ENCODE measurements at places on chromosomes 2 and 18.

- DNase-seq: no peak
Measured at GRCh38 chr2:43020296-43020695, 206.1 kb downstream of the ZFP36L2 start.

GRCh38 chr2:145669301-145669700 lies 1149.4 kb upstream of the ZEB2 start:
- no peak for DNase-seq

DNA sequence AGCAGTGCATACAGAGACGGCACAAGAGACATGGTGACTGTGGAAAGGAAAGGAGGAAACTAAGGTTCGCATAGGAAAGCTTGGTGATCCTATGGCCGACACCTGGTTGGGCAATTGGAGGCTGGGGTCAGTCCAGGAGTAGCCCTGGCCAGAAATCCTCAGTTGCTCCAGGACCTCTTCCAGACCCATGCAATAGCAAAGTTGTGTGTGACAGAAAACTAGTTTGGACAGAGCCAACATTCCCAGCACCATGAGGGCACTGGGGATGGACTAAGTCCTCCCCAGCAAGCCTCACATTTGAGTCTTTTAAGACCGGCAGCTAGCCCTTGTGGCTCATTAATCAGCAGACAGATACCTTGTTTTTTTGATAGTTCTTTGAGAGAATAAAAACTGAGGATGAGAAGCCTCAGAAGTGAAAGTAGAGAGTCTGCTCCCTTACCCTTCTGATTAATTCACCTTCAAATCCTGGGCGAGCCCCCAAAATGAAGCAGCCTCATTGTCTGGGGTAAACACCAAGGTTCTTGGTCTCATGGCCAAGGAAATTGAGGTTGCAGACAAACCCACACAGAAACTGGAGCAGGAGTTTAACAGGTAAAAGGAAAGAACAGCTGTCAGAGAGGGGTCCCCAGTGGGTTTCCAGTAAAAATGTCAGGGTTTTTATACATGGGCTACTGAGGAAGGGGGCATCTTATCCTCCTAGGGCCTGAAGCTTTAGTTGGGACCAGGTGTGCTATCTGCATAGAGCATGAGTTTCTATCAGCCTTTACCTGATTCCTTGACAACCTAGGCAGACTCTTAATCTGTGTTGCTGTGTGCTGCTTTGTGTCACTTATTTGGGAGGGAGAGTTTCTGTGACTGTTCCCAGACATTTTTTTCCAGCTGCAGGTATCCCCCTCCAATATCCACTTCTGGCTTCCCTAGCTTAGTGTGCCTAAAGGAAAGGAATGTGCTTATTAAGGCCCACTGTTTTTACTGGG lies 39.1 kb downstream of the STK17B start:
- no peak for DNase-seq

GRCh38 chr18:8689517-8689916 lies 15.8 kb upstream of the MTCL1 start:
- DNase-seq: no peak

DNA sequence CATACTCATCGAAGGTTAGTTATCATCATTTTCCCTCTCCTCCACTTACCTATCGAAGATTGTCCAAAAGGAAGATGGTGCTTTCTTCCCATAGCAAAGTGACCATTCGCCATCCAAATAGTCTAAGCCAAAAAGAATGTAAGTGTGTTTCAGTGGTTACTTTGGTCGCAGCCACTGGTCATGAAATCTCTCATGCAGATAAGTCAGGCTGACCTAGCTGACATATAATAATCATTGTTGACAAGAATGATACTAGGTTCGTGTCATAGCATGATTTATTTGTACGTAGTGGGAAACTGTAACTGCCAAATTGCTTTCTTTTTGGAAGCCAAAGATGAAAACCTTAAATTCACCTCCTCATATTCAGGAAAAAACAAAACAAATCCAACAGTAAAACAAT lies 89.6 kb upstream of the PMAIP1 start:
- DNase-seq: no peak

DNA sequence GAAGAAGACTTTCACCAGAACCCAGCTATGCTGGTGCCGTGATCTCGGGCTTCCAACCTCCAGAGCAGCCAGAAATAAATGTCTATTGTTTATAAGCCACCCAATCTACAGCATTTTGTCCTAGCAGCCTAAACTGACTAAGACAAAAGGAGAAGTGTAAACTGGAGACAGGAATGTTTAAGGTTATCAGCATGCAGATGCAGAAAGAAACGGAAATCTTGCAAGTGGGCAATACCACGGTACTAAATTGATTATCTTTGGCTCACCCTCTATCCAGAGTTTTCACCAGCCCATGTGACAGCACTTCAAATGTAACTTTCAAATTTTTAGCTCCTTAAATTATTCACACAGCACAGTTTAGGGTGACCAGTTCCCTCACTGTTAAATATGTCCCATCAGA lies 5.7 kb upstream of the CAPN14 start:
- no peak for DNase-seq

- no peak for DNase-seq
Measured at GRCh38 chr2:154992826-154993225, 294.3 kb downstream of the KCNJ3 start.

DNA sequence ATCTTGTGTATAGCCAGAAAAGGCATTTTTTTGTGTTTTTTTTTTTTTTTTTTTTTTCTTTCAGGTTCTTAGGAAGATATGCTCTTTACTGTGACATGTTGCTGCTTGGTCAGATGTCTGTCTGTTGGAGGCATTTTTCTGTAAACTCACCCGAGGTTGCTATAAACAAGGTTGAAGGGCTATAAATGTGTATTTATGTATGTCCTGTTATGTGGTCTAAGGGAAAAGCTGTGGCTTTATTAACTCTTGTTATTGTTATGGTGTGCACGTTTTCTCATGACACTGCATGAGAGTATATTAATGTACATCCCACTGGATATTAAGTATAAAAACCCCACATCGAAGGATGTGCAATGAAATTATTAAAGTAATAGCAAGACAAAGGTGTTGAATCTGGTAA lies 102.0 kb downstream of the ZNF532 start:
- DNase-seq: peak; percentile 49

DNA sequence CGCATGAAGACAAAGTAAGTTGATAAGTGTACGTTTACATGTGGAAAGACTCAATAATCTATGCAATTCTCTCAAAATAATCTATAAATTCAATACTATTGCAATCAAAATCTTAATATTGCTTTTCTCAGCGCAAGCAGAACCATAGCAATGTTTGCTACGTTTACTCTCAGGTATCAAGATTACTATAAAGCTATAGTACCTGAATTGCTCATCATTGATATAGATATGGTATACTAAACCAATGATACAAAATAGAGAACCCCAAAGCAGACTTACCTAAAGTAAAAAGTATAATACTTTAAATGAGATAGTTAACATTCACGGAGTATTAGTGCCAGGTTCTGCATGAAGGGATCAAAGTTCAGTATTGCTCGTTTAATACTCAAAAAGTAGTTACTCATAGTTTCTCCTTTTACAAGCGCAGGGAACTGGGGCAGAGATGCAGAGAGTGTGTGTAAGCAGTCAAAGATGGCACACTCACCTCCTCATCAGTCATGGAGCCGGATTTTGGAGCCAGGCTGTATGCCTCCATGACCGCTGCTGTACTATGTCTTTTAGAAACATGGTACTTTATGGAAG lies 391.0 kb upstream of the ID2 start:
- no peak for DNase-seq

DNA sequence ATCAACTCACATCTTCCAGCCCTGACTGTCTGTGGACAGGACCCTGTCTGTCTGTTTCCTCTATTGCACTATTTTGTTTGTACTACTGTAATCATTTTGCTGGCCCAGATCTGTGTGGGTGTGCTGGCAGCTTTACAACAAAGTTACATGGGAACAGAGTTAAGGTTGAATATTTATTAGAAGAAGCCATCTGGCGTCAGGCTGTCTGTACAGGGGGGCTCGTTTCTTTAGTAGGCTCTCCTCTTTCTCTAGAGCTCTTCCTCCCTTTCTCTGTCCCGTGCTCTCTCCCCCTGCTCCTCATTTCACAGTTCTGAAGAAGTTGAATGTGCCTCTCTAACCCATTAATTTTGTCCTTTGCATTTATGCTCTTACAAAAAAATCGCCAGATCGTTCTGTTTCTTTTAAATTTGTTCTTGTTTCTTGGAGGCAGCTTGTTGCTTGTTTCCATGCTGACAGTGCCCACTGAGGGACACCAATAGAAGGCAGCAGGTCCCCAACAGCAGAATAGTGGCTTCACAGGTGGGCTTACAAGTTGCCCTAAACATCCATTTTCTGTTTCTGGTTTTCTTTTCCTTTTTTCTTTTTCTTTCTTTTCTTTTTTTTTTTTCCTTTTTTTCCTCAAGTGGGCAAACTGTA lies 315.2 kb upstream of the ZEB2 start:
- DNase-seq: peak; percentile 87

- no peak for DNase-seq
Measured at GRCh38 chr2:96197546-96198255, 10.9 kb downstream of the STARD7 start.

GRCh38 chr18:63511285-63511684 lies 30.9 kb upstream of the SERPINB12 start:
- no peak for DNase-seq

- DNase-seq: no peak
Measured at GRCh38 chr2:223896833-223897311, 48.3 kb downstream of the WDFY1 start.

DNA sequence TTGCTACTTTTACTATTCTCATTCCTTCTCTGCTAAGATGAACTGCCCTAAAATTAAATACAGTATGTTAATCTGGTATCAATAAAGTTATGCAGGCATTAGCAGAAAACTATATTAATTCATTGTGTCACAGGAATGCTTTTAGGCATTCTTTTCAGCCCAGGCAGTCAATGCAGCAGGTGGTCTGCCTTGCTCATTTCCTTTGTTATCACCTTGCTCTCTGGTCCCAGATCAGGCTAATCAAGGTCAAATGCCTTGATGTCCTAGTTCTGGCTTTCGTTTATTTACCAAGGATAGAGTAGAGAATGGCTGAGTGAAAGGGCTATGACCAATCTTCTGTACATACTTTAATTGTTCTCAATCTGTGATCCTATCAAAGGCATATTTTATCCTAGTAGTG lies 1023.6 kb downstream of the TMEM182 start:
- DNase-seq: no peak

GRCh38 chr2:173030561-173031490 lies 44.8 kb upstream of the MAP3K20 start:
- DNase-seq: no peak

DNA sequence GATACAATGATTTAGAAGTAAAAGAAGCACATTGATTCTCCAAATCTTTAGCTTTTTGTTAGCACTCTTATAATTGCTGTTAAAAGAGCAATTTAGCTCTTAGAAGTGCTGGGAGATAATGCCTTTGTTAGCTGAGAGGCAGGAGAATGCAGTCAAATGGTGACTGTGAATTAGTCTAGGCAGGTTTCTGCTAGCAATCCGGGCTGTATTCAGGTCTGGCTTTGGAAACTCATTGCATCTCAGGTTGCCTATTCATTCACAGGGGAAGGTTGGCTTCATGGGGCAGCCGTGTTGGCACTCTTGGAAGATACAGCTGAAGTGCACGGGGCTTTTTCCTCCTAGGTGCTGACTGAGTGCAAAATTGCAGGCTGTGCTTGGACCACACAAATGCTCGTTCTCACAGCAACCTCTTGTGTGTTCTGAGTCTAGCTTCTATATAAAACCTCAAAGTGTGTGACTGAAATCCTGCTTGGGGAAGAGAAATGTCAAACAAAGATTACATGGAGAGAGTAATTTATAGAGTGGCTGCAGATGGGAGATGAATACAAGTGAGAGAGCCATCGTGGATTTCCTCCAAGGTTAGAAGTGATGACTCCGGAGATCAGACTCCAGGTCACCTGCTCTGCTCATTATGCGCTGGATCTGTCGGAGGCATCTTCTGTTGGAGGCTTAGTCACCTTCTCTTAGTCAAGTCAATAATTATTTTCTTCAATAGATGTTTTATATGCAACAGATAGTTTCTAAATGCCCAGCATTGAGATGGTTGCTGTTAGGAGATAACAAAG lies 167.8 kb downstream of the PMAIP1 start:
- DNase-seq: no peak

DNA sequence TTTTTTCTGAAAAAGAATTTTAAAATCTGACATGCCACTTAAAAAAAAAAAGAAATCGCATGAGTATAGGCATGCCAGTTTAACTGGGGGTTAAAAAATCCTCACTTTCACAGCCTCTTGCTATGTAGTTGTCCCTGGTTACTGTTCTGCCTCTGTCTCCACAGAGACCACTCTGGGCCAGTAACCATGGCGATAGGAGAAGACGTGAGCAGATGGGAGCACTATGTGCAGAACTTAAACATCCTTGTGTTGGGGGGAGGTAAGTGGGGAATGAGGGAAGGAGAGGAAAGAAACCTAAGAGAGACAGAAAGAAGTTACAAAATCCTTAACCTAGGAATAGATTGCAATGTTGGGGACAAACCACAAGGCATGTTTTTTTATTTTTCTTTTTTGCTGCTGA lies 75.9 kb upstream of the CYRIA start:
- DNase-seq: no peak

- DNase-seq: no peak
Measured at GRCh38 chr2:143476336-143477087, 347.3 kb downstream of the ARHGAP15 start.

GRCh38 chr18:34592961-34593382 lies 117.1 kb upstream of the DTNA start:
- DNase-seq: peak; percentile 56

DNA sequence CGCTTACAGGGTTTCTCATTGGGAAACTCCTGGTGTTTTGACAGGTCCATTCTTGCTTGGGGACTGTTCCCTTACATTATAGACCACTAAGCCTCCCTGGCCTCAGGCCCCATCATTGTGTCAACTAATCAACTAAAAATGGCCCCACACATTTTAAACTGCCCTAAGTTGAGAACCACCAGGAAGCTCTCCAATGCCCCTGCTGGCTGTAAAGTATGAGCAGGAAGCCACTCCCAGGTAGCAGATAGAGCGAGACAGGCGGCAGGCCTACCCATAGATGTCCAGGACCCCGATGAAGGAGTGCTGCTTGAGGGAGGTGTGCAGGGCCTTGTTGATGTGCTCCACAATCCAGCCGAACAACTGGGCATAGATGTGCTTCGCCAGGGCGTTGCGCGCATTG lies 160.7 kb upstream of the ACAA2 start:
- no peak for DNase-seq

Measured in kidney (tissue), 22 donors.